ENCODE measurements at places on chromosomes 6 and 20.

GRCh38 chr6:79385333-79385732 is 150.9 kb upstream of the HMGN3 start:
- DNase-seq, result no peak

GRCh38 chr6:39686976-39687375 is 38.2 kb downstream of the KIF6 start:
- DNase-seq, result no peak

GRCh38 chr6:143426026-143426425 is 24.5 kb downstream of the ADAT2 start:
- DNase-seq, result no peak

GRCh38 chr6:145086197-145086596 is 649.1 kb downstream of the EPM2A start:
- no peak for DNase-seq

GRCh38 chr6:155542036-155542435 is 86.4 kb upstream of the NOX3 start:
- DNase-seq, result no peak

DNA sequence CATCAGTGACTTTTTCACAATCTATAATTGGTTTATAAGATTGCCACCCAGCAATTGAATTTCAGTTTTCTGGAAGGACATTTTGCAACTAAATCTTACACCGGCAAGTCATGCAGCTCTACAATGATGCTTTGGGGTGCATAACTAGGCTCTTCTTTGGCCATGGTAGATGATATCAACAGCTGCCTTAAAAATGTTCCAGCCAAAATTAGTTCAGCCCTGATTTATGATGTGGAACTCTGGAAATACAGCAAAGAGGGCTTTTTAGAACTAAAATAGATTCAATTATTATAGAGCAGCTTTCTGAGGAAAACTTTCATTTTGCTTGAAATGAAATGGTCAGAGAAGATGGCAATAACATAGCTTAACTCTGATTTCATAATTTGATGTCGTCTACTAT is 18.4 kb upstream of the MCM9 start:
- DNase-seq, result no peak

GRCh38 chr6:2984738-2985406 is 13.5 kb upstream of the SERPINB6 start:
- DNase-seq, result no peak

- DNase-seq, result no peak
Measured at GRCh38 chr20:40883097-40883496, 145.5 kb upstream of the TOP1 start.

DNA sequence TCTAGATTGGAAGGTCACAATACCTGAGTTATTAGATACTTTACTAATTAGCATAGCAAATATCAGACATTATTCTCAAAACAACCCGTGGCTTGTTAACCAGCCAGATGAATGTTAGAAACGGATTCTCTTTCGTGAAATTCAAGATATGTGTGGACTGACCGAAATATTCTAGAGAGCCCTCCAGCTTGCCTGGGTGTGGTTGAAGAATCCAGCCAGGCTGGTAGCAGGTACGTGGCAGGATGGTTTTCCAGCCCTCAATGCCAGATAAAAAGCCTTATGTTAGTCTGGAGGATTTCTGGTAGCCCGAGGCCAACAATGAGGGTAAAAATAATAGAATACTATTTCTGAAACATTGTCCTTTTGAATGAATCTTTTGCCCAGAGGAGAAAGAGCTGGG is 19.3 kb downstream of the ECT2L start:
- no peak for DNase-seq

GRCh38 chr20:2485661-2486060 is 15.1 kb upstream of the SNRPB start:
- DNase-seq, result no peak

- no peak for DNase-seq
Measured at GRCh38 chr6:23690453-23691049, 435.5 kb upstream of the NRSN1 start.

DNA sequence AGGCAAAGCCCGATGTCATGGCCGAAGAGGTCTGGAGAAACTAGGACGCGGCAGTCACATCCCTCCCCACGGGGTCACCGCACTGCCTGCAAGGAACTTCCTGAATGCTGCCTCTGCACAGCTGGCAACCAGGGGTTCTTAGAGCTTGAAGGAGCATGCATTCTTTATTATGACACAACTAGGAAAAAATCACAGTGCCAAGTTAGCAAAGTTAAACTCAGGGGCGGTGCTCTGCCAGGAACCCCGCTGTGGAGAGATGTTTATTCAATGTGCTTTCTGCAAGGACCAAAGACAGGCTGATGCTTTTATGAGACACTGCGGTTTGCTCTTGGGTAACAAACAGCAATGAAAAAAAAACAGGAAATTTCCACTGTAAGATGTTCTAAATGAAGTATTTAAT is 287.3 kb upstream of the FOXQ1 start:
- DNase-seq, result no peak

DNA sequence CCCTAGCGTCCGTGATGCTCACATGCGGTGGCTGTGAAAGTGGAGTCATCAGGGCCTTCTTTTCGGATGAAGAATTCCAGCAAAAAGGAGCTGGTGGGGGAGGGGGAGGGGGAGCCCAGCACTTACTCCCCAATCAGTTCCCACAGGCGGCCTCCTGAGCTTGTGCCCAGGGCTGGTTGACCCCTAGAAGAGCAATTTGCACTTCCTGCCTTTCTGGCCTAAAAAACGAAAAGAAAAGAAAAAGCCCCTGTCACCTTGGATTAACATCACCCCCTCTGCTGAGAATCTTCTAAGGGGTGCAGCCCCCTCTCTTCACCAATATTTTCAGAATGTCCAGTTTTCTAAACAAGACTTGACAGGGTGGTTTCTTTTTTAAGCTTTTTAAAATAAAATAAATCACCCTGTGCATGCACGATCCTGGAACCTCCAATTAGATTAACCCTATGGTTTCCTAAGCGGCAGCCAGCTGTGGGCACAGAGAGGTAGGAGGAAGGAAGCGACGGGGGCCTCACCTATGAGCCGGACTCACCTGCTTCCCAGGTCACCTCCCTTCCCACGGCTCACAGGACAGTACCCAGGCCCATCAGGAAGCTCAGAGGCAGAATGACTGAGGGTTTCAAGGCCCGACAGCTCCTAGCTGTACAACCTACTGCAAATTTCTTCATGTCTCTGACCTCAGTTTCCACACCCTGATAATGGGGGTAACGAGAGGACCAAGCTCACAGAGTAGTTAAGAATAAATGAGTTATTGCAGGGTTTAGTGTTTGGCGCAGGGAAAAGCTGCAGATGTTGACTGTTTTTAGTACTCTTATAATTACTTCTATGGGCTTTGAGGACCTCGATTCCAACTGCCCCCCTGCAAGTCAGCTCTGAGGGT is 10.5 kb upstream of the TGM2 start:
- DNase-seq, result no peak

DNA sequence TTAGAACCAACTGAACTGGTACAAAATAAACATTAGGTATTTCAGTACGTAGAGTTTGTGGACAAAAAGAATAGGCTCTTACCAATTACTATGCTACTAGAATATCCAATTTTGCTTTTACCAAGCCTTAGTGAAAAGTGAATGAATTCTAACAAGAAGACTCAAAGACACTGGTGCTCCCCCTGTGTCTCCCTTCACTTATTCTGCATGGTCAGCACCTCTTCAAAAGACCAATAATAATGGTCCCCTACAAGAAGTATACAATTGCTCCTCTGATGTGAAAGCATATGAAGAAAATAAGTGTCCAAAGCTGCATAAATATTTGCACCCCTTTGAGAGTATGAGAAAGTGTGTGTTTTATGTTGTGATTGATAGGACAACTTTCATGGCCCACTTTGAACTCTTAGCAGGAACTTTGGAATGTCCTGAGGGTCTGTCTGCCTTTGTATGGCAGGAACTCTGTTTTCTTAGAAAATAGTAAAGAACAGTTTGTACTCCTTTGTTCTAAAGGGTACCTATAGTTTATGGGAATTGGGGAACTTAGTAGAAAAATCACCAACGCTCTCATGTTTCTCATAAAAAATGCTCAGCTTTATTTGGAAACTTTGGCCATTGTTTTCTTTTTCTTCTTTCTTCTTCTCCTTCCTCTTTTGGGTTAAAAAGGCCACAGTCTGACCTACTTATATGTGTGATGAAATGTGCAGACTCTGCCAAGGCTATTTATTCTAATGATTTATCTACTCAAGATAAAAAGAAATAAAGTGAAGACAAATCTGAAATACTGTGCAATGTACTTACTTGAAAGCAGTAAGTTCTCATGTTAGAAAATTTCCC is 352.4 kb downstream of the LAMA2 start:
- DNase-seq, result no peak

GRCh38 chr6:6795393-6795792 is 206.9 kb downstream of the LY86 start:
- peak; percentile 71 for DNase-seq

DNA sequence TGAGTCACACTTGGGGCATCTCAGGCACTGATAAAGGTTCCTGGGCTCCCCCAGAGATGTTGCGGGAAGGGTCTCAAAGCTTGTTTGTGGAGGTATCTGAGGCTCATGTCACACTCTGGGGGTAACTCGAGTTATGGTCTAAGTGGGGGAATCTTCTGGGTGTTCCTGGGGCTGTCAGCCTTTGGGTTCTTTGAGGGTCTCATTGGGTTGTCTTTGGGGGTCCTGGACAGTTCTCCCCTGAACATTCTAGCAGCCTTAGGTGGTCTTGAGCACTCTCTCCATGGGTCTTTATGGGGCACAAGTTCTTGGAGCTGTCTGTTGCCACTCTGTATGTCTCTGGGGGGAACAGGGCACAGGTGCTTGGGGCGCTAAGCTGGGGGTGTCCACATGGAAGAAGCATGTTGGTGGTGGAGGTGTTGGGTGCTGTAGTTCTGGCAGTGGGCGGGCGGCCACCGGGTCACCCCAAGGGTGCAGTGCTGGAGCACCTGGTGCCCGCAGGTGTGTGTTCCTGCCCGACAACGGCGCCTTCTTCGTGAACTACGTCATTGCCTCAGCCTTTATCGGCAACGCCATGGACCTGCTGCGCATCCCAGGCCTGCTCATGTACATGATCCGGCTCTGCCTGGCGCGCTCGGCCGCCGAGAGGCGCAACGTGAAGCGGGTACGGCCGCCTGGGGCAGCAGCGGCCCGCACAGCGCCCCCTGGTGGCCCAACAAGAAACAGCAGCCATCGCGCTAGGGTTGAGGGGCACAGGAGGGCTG is 7.1 kb upstream of the CAPN11 start:
- peak; percentile 59 for DNase-seq

DNA sequence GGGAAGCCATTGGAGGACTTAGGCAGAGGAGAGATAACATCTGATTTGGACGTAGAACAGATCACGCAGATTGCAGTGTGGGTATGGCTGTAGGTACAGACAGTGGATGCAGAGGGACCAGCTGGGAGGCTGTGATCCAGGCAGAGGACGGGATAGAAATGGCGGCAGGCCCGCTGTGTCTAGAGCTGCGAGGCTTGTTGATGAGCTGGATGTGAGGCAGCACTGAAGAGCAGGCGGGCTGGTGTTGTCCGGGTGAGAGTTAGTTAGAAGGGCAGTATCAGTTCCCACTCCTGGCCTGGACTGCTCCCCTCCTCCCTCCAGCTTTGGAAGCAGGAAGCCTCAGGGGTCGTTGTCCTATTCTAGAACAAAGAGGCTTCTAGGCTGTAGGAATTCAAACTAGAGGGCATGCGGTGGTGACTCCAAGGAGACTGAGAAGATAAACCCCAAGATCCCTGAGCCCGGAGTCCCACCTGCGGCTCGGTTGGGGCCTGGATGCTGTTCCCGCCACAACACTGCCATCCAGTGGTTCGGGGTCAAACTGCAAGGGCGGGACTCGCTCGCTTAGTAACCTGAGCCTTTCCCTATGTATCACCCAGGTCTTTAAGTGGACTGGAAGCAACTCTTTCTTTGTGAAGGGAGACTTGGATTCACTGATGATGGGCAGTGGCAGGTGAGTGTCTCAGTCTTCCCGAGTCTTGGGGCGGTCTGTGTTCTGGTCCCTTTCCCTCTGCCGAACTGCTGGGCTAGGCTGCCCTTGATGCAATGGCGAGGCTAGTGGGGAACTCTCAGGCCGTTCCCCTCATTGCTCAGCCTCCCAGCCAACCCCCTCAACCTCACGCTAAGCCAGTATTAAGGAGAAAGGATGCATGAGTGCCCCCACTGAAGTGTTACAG is 11.2 kb downstream of the TLDC2 start:
- DNase-seq, result peak; percentile 46

GRCh38 chr6:121319112-121319553 is 15.1 kb downstream of the TBC1D32 start:
- no peak for DNase-seq

GRCh38 chr6:7628479-7628878 is 38.5 kb downstream of the SNRNP48 start:
- no peak for DNase-seq

- no peak for DNase-seq
Measured at GRCh38 chr6:5302220-5302946, 41.1 kb downstream of the FARS2 start.

DNA sequence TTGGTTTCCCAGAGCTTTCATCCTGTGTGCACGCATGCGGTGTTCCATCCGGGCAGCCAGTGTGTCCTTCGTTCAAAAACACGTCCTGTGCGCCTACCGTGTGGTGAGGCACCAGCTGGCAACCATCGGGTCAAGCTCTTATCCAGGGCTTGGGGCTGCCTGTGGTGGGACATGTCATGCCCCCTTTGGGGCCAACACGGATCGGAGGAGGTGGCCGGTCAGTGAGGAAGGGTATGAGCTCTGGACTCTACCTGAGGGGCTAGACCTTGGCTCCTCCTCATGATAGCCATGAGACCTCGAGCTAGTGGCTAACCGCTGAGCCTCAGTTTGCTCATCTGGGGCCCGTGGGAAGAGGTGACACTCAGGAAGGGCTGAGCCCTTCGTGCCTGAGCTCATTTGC is 158.5 kb upstream of the PMEPA1 start:
- no peak for DNase-seq

- no peak for DNase-seq
Measured at GRCh38 chr20:58084966-58085365, 143.5 kb downstream of the ANKRD60 start.

GRCh38 chr6:155687645-155688044 is 232.0 kb upstream of the NOX3 start:
- no peak for DNase-seq

GRCh38 chr6:112841553-112842329 is 494.6 kb downstream of the RFPL4B start:
- DNase-seq, result no peak

DNA sequence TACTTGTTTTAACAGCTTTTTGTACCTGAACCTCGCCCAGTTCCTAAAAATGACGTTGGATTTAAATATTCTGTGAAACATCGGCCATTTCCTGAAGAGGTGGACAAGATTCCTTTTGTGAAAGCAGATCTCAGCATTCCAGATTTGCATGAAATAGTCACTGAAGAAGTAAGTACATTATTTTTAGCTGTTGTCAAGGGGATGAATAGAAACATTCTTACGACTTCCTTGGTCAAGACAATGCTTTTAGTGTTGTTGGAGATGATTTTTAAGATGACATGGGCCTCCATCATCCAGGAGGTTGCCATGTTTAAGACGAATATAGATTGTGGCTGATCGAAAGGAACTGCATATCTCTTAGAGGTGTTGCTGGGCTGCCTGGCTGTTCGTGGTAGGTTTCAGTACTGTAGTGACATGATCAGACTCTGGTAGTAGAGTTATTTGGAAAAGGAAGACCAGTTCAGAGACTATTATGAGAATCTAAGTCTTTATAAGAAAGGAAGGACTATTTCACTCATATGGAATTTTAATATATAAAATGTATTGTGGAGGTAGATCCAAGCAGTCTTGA is 29.9 kb upstream of the ADIG start:
- no peak for DNase-seq

GRCh38 chr20:58616411-58616810 is 34.7 kb upstream of the STX16 start:
- no peak for DNase-seq
